ENCODE measurements at places on chromosomes 16 and 17. TPM values are rescaled to one million over a fixed set of nuclear protein-coding genes. Genes with fewer than 3 reads are reported as not detected.
A peak's percentile ranks its signal among the peaks of the same experiment; 100 is the strongest.

DNA sequence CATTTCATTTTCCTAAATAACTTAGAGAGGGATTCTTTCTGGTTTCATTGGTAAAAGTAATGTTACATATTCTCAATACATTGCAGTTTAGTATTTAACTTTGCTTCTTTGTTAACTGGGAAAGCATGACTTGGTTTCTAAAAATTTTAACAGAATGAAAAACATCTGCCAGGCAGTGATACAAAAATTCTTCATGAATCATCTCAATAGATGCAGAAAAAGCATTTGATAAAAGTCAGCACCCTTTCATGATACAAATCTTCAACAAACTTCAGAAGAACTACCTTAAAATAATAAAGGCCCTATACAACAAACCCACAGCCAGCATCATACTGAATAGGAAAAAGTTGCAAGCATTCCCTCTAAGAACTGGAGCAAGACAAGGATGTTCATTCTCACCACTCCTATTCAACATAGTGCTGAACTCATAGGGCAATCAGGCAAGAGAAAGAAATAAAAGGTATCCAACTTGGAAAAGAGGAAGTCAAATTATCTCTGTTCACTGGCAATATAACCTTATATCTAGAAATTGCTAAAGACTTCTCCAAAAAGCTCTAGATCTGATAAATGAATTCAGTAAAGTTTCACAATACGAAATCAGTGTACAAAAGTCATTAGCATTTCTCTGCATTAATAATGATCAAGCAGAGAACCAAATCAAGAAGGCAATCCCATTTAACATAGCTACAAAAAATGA is 50.4 kb downstream of the SLFN5 start:
- DNase-seq: no peak

DNA sequence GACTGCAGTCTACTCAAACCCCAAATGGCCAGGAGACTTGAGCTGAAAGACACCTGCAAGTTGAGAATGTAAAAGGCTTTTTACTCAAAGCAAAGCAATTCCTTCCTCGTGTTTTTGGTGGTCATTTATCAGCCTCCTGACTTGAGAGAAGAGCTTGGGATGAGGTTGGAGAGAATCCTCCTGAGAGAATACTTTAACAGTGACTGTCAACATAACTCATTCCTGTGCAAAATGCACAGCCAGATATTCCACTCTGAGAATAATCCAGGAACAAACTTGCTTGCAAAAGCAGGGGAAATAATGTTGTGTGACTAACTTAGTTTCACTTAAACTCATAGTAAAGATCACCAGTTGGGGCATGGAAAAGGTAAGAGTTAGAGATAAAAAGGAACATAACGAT is 53.4 kb downstream of the SNTB2 start:
- no peak for DNase-seq

DNA sequence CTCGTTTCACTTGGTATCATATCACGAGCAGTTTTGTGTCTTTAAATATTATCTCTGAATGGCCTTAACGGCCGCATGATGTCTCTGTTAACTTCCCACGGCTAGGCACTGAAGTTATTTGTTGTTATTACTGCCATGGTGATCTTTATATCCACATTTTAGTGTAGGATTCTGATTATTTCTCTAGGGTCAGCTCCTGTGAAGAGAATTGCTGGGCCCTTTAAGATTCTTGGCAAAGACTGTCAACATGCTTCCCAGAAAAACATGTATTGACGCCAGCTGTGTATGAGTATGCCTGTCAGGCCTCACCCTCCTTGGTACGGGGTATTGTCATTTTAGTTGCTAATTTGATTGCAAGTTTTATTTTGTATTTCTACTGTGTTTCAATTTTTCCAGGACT is 263.5 kb downstream of the SNX29 start:
- no peak for DNase-seq

DNA sequence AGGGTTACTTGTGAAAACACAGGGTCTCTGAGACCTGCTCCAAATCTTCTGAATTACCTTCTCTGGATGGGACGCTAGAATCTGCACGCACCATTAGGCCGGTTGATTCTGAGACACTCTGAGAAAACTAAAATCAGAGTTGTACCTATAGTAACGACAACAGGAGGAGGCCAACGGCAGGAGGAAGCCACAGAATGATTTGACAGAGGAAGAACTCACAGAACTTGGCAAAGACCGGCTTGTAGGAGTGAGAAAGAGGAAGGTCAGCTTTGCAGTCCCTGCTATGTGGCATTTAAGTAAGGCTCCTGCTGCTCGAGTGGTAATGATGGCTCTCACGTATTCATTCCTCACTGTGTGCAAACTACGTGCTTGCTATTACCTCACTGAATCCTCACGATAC is 483.0 kb downstream of the TMEM114 start:
- DNase-seq: no peak

HBA2 gene
- not detected for total RNA-seq

GRCh38 chr16:48498769-48499631 is 111.0 kb downstream of the N4BP1 start:
- no peak for DNase-seq

GRCh38 chr16:11985250-11985649 is 8.7 kb downstream of the SNX29 start:
- no peak for DNase-seq

BICDL2 gene
- total RNA-seq: not detected

DNA sequence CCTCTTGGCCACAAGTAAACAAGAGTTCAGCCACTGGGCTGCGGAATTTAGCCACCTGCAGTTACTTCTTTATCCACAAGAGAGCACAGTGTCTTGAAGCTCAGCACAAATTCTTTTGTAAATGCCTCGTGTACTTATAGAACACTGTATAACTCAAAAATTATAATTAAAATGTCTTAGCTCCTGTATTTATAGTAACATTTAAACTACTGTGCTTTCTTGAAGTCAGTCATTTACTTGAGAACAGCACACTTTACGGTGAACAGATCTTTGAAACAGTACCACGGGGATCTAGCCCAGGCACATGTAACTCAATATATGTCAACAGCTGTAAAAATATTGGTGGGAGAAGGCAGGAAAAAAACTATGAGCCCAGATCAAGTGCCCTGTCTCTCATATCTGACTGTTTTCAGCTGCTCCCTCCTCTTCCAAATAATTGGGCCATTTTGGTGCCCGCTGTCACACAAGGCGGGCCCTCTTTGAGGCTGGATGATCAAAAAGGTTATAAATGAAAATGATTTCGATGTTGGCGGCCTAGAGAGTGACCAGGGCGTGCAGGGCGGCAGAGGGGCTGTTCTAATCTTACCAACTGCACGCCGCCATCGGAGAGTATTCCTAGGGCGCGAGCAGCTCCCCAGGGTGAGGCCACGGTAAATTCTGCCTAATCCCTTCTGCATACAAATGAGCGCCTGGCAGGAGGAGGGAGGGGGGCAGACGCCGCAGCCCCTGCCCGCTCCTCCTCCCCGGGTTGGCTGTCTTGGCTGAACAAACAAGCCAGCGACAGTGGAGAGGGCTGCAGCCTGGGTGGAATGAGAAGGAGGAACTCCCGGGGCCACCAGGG is 183.2 kb downstream of the C16orf78 start:
- DNase-seq: peak; percentile 63

GRCh38 chr16:50982808-50983207 is 168.3 kb downstream of the SALL1 start:
- no peak for DNase-seq

DNA sequence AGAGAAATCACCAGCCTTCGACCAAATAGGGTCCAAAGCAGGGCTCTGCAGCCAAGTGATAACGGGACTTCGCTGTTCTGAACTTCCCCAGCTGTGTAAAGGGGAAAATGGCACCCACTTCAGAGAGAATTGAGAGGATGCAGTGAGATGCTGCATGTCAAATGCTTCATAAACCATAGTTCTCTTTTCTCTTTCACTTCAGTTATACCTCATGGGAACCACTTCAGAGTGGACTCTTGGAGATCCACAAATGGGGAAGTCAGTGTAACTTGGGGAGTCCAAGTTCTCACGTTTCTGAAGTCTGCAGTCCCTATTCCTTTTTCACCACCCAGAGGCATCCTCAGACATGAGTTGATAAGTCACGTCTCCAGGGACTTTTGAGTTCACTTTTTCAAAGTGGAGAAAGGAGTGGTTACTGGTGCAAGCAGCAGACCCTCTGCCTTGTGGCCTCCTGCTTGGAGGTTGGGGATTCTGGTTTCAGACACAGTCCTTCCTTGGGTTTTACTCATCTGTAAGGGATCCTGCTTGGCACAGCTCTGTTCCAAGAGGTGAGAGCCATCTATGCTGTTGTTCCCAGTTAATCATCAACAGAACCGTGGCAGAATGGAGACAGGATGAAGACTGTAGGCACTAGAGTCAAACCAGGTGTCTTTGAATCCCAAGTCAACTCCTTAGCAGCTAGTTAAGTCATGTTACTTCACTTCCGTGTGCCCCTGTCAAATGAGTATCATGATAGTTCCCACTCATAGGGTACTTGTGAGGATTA is 123.4 kb upstream of the NOL11 start:
- DNase-seq: no peak

DNA sequence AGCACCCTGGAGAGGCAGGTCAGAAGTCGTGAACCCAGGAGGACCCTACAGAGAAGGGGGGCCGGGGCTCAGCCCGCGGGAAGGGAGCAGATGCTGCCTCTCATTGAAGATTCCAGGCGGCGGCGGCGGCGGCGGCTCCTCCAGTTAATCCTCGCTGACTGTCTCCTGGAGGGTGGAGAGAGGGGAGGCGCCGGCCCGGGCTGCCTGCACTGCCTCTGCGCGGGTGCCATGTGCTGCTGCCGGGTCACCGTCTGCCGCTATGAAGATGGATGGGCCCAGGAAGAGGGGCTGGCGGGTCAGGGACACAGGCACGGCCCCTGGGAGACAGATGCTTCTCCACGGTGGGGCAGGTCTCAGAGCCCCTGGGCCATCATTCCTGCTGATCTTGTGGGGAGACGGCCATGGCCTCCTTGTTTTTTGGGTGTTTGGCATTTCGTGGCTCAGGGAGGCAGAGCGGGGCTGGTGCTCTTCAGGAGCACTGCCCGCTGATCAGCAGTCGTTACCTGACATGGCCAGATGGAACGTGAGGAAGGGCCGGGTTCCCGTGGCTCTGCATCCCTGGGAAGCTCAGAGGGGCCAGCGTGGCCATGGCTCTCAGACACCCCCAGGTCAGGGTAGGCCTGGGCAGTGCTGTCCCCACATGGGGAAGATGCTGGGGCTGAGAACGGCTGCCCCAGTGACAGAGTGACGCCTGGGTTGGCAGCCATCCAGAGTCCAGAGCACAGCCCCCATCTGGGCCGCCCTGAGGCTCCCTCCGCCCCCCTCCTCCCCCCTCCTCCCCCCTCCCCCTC is 36.1 kb downstream of the GINS2 start:
- peak; percentile 12 for DNase-seq

RHBDL3 gene
- 0.15 TPM for total RNA-seq

DNA sequence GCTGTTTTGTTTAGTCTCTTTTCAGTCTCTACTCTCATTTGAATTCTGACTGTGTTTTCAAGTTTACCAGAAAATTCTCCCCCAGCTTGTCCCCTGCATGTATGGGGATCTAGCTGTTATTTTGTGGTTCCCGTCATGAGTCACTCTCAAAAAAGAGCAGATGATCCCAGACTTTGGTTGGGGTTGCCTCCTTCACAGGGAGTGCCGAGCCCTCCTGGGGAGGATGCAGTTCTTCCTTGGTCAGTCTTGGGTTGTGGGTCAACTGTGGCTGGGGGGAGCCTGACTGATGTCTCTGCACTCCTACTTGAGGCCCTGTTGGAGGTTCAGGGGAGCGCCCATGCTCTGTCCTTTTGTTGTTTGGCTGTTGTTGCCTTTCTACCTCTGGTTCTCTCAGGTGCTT is 37.7 kb downstream of the EPN2 start:
- no peak for DNase-seq

DNA sequence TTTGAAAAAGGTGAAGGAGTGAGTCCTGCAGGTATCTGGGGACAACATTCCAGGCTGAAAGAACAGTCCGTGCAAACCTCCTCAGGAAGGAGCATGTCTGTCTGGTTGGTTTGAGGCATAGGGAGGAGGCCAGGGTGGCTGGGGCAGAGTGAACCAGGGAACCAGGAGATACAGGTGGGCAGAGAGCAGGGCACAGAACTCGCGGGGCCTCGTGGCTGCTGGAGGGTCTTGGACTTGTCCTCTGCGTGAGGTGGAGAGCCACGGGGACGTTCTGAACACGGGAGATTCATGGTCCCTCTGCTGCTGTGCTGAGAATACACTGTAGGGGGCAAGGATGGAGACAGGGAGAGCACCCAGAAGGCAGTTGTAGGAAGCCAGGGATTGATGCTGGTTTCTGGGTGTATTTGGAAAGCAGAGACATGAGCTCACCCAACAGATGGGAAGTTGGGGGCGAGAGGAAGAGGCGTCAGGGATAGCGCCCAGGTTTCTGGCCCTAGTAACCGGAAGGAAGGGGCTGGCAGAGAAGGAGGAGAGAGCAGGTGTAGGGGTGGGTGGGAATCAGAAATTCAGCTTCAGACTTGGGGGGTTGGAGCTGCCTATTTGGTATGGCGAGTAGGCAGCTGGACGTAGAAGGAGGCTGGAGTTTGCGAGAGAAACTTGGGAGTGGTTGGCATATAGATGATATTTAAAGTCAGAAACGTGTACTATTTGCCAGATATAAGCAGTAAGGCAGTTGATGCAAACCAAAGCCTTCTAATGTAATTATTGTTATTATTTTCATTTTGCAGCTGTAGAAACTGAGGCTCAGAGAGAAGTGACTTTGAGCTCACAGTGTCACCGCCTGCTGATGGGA is at the start of gene CCL17:
CCL17 (plus strand) TSS at position 803 of the 853 bp plus-strand sequence. CDS start 9,166 bp downstream, outside the sequence.
- no peak for DNase-seq

- DNase-seq: no peak
These were observed 26.9 kb upstream of the ACSF3 start for GRCh38 chr16:89066721-89067120.

ABCC11 gene
- total RNA-seq: not detected

SPATA32 gene
- not detected for total RNA-seq

GRCh38 chr16:19066988-19067348 is 446 bp upstream of the COQ7 start:
- DNase-seq: no peak

DNA sequence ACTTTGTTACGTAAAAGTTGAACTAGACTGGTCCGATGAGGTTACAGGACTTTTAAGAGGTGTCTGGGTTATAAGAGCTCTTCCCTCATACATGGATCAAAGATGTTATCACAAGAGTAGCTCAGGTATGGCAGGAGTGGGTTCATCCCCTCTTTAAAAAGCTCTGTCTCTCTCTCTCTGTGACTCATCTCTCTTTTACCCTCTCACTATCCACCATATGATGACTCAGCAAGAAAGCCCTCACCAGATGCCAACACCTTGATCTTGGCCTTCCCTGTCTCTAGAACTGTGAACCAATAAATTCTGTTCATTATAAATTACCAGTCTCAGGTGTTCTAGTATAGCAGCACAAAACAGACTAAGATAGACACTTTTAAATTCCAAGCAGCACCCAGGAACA is 1.9 kb upstream of the CLEC19A start:
- DNase-seq: no peak

- DNase-seq: no peak
These were observed 49.0 kb downstream of the TRARG1 start for GRCh38 chr17:1328437-1328836.

OTOP3 gene
- not detected for total RNA-seq

GRCh38 chr17:51189628-51190027 is 23.4 kb downstream of the NME2 start:
- no peak for DNase-seq

CPHXL2 gene
- not detected for total RNA-seq

Data from OCI-LY7 (cell line).